ENCODE measurements at places on chromosomes 12 and 14.

DNA sequence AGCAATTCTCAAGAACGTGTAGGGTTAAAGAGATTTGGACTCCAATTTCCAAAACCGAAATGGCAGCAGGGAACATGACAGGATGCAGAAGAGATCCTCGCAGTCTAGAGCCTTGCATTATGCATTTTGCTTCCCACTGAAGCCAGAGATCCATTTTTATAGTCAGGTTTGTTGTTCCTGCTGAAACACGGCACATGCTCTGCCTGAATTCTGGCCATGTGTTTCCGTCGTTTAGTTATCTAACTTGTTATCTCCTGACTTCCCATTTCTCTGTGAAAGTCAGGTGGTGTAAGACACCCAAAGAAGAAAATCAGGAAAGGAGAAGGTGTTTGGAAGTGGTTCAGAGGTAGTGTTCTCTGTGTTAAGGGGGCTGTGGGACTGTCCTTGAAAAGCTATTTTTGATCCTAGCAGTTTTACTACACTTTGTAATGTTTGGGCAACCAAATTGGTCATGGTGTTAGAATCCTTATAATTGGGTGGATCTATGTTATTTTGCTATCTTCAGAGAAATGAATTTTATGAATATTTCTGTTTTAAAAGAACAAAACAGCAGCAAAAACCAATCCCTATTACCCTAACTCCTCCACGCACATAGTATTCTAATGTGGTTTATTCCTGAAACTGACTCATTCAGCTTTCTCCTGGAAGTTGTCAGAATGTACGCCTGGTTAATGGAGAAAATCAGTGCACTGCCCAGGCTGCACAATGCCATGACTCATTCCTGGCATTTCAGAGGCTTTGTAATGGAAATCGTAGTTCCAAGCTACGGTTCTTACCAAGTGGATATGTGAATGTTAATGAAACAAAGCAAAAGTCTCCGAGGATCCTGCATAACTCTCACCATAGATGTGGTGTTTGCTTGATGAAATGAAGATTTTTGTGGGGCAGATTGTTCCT, 110.1 kb downstream of the SAMD4A start:
- no peak for DNase-seq

DNA sequence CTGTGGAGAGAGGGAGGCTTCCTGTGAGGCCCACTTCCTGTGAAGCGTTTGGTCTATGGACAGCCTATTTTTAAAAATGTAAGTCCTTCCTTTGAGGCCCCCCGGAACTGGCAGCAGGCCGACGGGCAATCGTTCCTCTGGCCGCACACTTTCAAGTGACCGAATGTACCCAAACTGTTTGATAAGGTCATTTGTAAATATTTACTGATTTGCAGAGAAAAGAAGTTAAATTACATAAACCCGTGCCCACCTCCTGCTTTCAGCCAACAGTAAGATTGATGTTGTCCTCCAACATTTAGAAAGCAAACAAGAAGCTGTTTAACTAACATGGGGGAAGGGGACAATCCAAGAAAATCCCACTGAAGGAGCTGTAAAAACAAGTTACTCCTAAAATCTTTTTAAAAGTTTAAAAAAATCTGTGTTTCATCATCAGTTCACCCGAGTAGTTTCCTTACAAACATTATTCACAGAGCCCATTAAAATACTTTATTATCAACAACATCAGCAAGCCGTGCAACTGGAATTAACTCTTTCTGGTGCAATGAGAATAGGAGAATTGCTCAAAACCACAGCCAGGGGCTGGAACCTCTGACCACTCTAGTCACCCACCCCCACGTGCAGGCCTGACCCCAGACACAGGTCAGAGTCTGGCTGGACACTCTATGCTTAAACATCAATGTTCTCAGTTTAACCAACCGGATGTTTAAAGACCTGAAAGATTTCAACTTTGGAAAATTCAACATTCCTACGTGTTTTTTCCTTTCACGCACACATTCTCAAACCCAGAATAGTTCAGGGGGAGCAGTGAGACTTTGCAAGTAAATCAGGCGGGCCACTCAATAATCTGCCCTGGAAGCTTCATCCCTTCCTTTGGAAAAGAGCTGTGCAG, 65.3 kb downstream of the FOXN3 start:
- no peak for DNase-seq

DNA sequence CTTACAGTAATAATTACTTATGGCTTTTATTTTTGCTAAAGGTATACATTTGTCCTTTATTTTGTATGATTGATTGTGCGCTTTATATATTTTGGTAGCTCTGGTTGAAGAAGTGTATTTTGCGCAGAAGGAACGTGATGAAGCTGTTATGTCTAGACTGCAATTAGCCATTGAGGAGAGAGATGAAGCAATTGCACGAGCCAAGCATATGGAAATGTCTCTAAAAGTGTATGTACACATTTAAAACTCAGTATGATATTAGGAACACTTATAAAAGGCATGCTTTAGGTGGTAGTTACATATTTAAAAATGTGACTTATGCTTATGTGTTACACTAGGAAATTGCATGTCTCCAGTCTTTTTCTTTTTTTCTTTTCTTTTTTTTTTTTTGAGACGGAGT, 87.5 kb downstream of the MIPOL1 start:
- DNase-seq: no peak

DNA sequence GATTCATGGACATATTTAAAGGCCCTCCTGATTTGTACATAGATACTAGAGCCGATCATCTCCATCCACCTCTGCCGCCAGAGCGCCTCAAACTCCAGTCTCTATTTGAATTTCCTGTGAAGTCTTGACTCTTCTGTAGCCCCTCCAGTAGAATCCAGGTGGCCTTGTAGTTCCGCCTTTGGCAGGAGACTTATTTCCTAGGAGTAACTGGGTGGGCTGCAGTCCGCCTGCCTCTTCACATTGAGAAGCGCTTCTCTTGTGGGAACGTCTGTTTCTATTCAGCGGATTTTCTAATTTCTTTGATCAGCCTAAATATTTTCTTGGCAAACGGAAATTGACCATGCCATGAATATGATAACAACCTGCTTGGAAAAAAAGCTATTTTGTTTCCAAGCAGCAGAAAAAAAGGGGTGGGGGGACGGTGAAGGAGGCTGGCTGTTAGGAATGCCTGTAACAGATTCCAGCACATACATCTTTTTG, 9.0 kb upstream of the SIX1 start:
- no peak for DNase-seq

DNA sequence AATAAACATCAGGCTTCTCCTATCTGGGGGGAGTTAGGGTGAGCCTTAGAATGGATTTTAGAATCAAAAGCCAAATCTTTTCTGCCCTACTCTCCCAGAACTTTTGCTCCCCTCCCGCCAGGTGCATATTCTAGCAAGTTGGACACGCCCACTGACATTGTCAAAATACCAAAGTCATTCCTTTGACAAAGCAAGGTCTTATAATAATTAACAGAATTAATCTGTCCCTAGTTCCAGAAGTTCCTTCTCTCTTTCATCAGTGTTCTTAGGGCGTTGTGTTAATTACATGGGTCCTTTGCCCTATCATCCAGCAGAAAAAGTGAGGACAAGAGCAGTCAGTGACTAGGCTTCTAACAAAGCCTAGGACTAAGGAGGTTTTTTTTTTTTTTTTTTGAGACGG, 2.4 kb downstream of the PRR13 start:
- DNase-seq: no peak

DNA sequence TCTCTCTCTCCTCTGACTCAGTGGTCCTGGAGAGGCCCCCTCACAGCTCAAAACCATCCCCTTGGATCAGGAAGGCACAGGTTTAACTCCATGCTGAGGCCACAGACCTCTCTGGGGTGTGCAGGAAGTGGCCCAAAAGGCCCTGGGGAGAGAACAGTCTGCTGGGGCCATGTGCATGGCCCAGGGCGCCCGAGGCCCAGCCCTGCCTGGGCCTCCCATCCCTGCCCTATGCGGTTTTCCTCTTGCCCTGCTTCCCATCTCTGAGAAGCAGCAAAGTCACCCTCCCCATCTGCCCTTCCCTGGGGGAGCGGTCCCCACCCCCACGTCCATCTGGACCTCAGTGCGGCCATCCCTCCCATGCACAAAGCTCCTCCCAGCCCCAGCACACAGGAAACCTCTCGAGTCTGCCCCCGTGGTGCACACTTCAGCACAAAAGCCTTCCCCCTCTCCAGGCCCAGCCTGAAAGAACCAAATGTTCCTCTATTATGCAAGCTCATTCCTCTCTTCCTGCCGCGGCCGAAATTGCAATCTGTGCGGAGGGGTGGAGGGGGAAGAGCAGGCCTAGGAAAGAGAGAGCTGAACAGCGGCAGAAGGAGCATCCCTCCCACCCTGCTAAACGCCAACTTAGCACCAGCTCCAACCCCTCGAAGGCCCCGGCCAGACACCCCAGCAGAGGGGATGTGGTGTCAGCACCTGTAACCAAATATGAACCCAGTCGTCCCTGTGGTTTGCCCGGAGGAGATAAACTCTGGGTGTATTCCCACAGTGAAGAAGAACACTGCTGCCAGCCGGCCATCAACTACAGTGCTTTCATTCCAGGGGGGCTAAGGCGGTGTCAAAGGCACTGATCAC, 108.5 kb downstream of the SCARB1 start:
- DNase-seq: no peak

Data from activated CD8-positive, alpha-beta memory T cell treated with anti-CD3 and anti-CD28 coated beads for 48 hours (primary cell).